ENCODE measurements at places on chromosomes 11 and 22. TPM values are rescaled to one million over a fixed set of nuclear protein-coding genes. Genes with fewer than 3 reads are reported as not detected.
A peak's percentile ranks its signal among the peaks of the same experiment; 100 is the strongest.

The IFT27 gene
- total RNA-seq = 43.4 TPM

GRCh38 chr22:46063846-46064227 is 86.5 kb upstream of the PPARA start:
- DNase-seq = no peak

The APOL4 gene
- total RNA-seq = not detected

The TRPC6 gene
- 12.5 TPM for total RNA-seq

The SLC17A6 gene
- total RNA-seq = not detected

DNA sequence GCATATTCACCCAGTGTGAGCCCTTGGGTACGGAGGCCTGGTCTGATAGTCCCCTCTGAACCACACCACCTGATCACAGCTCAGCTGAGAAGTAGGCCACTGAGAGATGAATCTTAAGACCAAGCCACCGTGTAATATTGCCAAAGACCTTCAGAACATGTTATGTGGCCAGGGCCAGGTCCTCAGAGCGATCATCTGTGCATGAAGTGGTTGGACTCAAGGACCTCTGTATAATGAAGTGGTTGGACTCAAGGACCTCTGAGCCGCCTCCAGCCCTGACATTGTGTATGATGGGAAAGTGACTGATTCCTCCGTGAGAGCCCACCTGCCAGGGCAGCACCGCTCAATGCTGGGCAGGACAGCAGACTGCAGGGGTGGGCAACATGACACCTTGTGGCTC is 70.2 kb downstream of the TP53I11 start:
- DNase-seq = no peak

DNA sequence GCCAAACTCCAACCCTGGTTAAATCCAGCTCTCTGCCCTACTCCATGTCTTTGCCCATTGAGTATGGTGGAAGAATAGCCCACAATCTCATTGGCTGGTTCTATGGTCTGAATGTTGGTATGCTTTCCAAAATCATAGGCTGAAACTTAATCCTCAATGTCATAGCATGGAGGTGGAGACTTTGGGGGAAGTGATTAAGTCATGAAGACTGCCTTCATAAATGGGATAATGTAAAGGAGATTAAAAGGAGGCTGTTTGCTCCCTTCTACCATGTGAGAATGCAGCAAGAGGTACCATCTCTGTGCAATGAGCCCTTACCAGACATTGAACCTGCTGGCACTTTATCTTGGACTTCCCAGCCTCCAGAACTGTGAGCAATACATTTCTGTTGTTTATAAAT is 54.4 kb upstream of the FDX1 start:
- no peak for DNase-seq

The CNTN5 gene
- not detected for total RNA-seq

DNA sequence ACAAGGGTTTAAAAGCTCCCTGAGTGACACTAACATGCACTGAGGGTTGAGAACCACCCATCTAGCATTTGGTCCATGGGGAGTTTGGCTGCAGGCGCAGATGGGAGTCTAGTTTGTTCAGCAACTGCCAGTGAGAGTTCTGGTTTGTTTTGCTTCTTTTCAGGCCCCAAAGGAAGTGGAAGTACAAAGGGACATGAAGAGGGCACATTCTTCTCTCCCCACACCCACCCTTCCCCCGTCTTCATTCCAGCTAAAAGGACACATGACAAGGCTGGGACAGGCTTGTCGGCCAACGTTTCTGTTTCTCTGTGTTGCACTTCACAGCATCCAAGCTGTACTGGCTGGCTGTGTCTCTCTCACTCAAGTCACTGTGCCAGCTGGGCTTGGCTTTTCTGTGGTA is 8.2 kb upstream of the ENDOD1 start:
- no peak for DNase-seq

The IGSF9B gene
- 26.3 TPM for total RNA-seq

- DNase-seq = no peak
Observed at GRCh38 chr11:101498891-101499290, 84.9 kb downstream of the TRPC6 start.

DNA sequence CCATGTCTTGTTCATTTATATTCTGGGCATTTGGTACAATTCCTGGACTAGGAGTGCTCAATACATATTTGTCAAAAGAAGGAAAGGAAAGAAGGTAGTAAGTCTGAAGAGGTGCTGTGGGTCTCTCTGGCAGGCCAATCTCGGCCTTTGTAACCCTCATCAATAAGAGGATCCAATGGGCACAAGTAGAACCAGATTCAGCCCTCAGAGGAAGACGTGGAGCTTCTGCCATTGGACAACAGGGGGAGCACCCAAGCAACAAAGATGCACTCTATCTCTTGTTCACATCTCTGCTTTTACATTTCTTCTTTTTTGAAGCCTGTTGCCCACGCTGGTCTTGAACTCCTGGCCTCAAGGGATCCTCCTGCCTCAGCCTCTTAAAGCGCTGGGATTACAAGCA is 2.2 kb upstream of the VPS11 start:
- DNase-seq = peak; percentile 49

- DNase-seq = no peak
Observed at GRCh38 chr11:65645710-65646109, 7.8 kb downstream of the SIPA1 start.

DNA sequence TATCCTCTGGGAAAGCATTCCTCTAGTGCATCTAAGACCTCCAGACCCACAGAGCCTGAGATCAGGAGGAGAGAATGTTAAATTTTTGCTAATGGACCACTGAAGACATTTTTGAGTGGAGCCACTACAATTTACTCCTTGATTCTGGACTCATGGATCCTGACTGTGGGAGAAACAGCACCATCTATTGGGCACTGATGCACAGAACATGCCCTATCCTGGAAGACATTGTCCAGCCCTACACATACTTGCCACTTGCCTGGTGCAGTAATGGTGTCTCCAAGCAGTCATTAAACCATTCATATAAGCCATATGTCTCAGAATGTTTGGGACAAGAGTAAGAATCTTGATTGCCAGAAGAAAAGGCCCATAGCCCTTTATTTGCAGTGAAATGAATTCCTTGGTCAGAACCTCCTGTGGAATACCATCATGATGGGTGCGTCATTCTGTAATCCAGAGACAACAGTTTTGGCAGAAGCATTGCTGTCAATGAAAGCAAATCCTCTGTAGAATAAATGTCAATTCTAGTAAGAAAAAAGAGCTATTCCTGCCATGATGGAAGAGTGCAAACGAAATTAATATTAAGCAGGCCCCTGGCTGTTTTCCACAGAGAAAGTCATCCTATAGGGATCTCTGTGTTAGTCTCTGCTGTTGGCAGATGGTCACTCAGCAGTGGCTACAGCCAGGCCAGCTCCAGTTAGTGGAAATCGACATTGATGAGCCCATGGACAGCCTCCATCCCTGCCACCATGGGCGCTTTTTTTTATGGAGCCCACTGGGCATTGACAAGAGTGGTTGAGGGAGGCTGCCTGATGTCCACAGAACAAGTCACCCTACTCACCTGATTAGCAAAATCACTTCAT is 43.5 kb downstream of the GGTLC2 start:
- DNase-seq = peak; percentile 44

The BTG4 gene
- total RNA-seq = not detected

- DNase-seq = peak; percentile 94
Observed at GRCh38 chr11:68750195-68751003, 921 bp downstream of the TESMIN start.

The C22orf42 gene
- total RNA-seq = not detected

The MS4A13 gene
- not detected for total RNA-seq

GRCh38 chr11:11987503-11988022 is 20.9 kb downstream of the DKK3 start:
- DNase-seq = peak; percentile 27

The MOV10L1 gene
- total RNA-seq = not detected

DNA sequence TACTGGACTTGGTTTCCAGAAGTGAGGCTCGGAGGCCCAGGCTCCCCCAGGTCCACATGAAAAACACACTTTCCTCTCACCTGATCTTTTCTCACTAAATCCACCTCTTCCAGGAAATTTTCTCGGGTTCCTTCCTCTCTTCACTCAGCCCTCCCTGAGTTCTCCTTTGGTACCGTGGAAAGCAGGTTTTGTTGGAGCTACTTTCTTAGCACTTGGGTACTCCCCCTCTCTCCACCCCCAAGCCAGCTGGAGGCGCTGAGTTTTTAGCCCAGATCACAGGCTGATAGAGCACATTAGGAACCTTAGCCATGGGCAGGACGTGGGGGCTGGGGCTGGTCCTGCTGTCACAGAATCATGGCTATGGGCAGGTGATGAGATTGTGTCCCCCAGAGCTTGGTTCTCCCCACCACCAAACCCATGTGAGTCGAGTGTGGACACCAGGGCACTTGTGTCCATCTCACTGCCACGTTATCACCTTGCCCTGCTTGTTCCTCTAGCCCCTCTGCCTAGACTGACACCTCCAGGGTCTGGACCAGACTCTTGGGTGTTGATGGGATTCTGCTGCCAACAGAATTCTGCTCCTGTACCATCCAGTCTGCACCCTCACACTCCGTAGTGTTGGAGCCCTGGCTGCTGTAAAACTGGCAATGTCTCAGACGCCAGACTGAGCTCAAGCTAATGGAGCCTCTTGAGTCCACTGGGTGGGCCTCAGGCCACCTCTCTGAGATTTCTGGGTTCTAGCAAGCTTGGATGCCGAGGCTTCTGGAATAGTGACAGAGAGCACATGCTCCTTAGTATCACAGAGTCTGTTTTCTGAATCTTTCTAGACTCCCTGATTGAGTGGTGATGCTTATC is 74.9 kb upstream of the NARS2 start:
- DNase-seq = no peak

- no peak for DNase-seq
Observed at GRCh38 chr11:74696500-74696899, 34.7 kb downstream of the CHRDL2 start.

GRCh38 chr11:122163053-122163819 is 47.2 kb upstream of the BLID start:
- DNase-seq = no peak

- DNase-seq = no peak
Observed at GRCh38 chr22:37044634-37045625, 6.6 kb upstream of the KCTD17 start.

The PGA4 gene
- not detected for total RNA-seq

The EXPH5 gene
- total RNA-seq = 3.1 TPM

GRCh38 chr11:12180257-12181205 is 70.1 kb downstream of the MICAL2 start:
- DNase-seq = no peak

GRCh38 chr11:61787928-61788491 is 4.4 kb downstream of the TMEM258 start:
- peak; percentile 74 for DNase-seq

The CECR2 gene
- 154 TPM for total RNA-seq

The SLN gene
- not detected for total RNA-seq

DNA sequence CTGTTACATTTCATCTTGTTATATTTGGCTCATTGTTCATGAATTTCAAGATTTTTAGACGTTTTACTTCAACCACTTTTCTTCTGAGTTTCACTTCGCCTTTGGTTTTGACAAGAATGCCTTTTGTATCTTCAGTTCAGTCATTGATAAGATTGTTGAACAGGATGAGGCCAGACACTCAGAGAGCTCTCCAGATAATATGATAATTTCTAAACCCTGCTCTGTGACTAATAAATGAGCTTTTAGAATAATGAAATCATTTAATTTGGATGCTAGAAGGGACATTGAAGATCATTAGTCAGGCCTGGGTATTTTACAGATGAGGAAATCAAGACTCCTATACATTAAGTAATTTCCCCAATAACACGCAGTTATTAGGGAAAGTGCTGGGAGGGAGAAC is 37.2 kb upstream of the GRAMD1B start:
- no peak for DNase-seq
